ENCODE measurements at places on chromosomes 7 and 10.

- no peak for DNase-seq
Observed at GRCh38 chr7:105426606-105427146, 38.0 kb upstream of the SRPK2 start.

DNA sequence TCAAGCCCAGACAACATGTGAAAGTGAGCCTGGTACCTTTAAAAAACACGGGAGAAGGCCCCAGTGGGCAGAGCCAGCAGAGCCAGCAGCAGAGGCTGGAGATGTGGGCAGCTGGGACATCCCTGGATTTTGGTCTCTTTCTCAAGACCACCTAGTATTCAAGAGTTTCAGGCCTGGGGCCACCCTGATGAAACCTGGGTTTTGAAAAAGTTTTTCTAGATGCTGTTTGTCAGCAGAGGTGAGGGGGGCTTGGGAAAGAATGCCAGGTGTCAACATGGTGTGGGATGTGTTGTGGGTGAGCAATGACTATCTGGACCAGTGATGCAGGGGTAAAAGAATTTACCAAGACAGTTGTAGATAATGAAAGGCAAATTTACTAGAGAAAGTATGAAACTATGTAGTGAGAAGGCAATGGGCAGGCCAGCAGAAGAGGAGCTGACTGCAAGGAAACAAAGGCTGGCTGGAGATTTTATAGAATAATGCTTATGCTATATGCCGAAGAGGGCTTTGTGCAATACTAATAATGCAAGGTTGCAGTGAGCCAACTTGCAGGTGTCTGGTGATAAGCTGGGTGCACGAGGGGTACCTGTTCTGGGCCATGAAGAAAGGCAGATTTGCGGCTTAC lies 28.1 kb upstream of the PLEKHA1 start:
- no peak for DNase-seq

GRCh38 chr10:17213646-17214349 lies 12.3 kb upstream of the TRDMT1 start:
- DNase-seq = peak; percentile 78

- DNase-seq = no peak
Observed at GRCh38 chr10:17841050-17841449, 31.9 kb downstream of the MRC1 start.

DNA sequence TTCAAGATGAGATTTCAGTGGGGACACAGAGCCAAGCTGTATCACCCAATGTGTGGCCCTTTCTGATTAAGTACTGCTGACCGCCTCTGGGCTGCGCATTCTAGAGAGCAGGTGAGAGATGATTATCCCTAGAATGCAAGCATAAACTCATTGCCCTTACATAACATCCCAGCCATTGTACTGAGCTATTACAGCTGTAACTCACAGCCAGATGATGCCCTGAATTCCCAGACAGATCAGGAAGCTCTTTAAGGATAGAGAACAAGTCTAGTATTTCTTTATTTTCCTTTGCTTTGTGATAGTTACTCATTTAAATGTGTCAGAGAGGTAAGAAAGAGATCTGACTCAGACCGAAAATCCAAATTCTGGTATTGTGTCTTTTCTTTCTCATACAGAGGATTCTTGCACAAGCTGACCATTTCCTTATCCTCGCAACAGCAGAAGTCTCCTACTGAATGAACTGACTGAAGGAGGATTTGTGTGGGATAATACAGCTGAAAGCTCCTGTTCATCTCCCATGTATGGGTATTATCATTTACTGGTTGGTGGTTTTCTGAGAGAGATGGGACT lies 58.4 kb downstream of the ZNF22 start:
- DNase-seq = no peak

DNA sequence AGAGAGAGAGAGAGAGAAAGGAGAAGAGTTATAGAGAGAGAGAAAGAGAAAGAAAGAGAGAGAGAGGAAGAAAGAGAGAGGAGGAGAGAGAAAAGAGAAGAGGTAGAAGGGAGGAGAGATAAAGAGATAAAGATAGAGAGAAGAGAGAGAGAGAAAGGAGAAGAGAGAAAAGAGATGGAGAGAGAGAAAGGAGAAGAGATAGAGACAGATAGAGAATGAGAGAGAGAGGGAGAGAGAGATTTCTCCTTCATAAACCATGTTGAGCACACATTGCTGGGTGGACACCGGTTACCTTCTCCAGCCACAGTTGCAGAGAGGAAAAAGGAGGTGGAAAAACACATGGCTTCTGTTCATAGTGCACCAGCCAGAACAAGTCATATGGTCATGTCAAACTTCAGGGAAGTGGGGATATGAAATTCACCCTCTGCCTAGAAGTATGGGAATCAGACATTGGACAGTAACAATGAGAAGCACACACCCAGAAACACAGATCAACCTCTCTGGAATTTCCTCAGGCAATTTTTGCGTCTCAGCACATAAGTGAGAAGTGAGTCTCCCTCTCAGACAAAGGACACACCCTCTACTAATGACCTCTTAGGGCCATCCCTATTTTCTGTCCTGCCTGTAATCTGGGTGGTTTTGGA lies 172.5 kb upstream of the SVIL start:
- peak; percentile 67 for DNase-seq

GRCh38 chr10:13684806-13685482 lies 98.2 kb downstream of the PRPF18 start:
- peak; percentile 40 for DNase-seq

DNA sequence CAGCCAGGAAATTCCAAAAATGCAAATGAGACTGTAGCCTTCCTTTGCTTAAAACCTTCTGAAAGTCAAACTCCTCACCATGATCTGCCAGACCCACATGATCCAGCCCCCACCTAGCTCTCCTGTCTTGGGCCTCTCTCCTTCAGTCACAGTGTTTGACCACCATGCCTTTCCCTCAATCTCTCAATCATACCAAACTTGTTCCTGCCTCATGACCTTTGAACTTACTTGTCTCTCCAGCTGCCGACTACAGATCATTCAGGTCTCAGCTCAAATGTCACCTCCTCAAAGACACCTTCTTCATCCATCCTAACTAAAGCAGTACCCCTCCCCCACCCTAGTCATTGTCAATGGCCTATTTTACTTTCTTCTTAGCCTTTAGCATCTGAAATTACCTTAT lies 9.3 kb upstream of the ADD3 start:
- no peak for DNase-seq

- DNase-seq = no peak
Observed at GRCh38 chr10:91033324-91033950, 112.5 kb upstream of the ANKRD1 start.

GRCh38 chr7:82549616-82550285 lies 106.2 kb upstream of the CACNA2D1 start:
- no peak for DNase-seq

DNA sequence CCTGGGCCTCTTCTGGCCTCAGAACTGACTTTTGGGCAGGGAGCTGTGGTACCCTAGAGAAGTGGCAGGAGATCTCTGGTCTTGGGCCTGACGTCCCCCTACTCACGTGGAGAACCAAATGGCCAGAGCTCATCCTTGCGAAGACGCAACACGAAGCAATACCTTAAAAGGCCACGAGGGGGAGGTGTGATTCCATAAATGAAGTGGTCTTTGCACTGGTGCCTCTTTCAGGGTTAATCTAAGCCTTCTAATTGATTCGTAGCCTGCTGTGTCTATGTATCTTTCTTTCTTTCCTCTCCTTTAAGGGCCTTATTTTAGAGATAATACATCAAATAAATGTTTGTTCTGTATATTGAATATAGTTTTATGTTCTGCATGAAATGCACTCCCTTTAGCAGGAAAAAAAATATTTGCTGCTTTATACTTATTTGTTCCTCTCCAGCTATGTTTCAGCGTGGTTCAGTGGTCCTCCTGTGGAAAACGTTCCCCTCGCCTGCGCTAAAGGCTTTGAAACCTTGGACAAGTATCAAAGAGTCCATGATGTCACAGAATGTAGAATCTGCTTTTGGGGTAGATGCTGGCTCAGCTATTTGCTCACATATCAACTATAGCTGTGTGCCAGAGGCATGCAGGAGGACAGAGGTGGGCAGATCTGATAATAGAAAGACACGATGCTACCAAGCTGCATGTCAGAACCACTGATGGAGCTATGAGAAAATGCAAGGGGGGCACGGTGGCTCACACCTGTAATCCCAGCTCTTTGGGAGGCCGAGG lies 41.0 kb downstream of the STRA8 start:
- peak; percentile 74 for DNase-seq

GRCh38 chr10:121645696-121646095 lies 47.5 kb upstream of the FGFR2 start:
- no peak for DNase-seq

GRCh38 chr7:28149291-28150101 lies 31.1 kb downstream of the JAZF1 start:
- no peak for DNase-seq

DNA sequence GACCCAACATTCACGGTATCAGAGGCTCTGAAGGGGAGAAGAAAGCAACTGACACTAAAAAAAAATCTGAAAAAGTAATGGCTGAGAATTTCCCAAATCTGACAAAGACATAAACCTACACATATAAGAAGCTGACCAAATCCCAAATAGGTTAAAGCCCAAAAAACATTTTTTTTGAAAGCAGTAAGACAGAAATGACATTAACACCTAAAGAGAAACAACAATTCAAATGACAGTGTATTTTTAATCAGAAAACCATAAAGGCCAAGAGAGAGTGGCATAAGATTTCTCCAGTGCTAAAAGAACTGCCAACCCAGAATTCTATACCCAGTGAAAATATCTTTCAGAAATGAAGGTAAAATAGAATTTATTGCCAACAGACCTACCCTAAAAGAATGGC lies 35.5 kb downstream of the RUFY2 start:
- no peak for DNase-seq

DNA sequence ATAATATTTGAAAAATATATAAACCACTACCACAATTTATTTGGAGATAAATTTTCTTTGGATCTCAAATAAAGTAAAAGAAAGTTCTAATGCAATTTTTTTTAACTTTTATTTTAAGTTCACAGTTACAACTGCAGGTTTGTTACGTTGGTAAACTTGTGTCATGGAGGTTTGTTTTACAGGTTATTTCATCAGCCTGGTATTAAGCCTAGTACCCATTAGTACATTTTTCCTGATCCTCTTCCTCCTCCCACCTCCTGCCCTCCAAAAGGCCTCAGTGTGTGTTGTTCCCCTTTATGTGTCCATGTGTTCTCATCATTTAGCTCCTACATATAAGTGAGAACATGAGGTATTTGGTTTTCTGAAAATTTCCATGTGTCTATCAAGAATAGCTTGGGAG lies 54.5 kb downstream of the CAV1 start:
- DNase-seq = no peak

DNA sequence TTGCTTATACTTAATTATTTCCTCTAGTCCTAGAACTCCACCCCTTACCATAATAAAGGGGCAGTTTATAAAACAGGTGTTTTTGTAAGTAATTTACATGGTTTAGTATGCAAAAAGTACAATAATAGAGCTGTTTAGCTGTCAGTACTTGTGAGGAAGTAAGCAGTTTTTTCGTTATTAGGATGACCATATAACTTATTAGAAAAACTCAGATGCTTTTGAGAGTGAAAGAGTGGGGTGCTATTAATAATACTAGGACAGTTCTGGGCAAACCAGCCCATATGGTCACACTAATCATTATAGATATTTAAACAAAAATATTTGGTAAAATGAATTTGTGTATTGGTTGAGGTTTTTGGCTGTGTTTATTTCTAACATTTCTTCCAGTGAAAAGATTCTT lies 201.9 kb upstream of the KAT6B start:
- DNase-seq = no peak

- DNase-seq = no peak
Observed at GRCh38 chr10:1199345-1199673, 143.1 kb downstream of the WDR37 start.

DNA sequence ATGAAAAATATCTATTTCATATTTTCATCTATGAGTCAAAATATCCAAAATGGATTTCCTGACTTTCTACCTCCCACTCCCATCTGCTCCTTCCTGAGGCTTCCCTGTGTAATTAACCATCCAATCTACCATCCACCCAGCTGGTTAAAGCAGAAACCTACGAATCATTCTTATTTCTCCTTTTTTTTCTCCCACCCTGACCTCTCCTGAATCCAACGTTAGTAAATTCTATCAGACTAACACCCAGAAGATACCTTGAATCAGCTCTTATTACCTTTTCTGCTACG lies 3.7 kb upstream of the LIPF start:
- no peak for DNase-seq

GRCh38 chr7:70052691-70053090 lies 454.4 kb downstream of the AUTS2 start:
- DNase-seq = peak; percentile 45

DNA sequence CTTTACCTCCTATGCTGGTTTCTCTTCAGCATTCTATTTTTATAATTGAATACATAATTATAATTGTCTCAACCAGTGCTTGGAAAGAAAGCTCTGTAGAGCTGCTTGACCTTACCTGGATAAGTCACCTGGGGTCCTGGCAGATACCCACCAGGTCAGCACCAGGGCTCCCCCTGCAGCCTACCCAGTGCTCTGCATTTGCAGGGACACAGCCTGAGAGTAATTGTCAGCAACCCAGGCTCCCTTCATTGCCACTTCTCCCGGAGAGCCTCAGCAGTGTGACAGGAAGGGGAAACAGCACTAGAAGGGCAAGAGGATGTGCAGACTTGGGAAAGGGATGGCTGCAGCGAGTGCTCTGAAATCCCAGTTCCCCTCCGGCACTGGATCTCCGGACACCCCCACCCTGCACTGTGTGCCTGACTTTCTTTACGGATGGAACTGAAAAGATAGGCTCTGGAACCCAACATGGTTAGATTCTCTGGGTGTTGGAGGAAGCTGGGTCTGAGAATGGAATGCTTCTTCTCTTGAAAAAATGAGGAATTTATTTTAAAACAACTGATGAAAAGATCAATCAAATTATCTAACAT lies 11.4 kb upstream of the PAX4 start:
- no peak for DNase-seq

DNA sequence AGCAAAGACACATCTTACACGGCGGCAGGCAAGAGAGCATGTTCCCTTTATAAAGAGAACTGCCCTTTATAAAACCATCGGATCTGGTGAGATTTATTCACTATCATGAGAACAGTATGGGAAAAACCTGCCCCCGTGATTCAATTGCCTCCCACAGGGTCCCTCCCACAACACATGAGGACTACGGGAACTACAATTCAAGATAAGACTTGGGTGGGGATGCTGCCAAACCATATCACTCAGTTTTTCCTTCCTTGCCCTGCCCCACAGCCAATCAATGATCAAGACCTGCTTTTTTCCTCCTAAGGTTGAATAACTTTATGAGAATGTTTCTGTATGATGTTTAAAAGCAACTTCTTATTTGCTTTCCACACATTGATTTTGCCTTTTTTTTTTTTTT lies 3.1 kb upstream of the PTPRE start:
- no peak for DNase-seq
